ENCODE measurements at places on chromosomes 11 and 22. TPM values are rescaled to one million over a fixed set of nuclear protein-coding genes. Genes with fewer than 3 reads are reported as not detected.

DNA sequence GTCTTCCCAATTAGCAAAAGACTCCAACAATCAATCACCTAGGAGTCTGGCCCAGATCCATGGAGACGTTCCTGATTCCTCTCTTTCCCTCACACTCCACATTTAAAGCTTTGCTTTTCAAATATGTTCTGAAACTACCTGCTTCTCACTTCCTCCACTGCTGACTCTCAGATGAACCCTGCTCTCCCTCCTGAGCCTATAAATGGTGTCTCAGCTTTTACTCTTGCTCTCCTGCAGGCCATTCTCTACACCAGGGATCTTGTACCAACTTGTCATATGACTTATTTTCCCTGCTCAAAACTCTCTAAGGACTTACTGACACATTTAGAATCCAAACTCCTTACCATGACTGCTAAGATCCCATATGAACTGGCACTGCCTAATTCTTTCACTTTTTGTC is 138.4 kb upstream of the DDI1 start:
- DNase-seq = no peak

NECTIN1 gene
- total RNA-seq = 27.4 TPM

DNA sequence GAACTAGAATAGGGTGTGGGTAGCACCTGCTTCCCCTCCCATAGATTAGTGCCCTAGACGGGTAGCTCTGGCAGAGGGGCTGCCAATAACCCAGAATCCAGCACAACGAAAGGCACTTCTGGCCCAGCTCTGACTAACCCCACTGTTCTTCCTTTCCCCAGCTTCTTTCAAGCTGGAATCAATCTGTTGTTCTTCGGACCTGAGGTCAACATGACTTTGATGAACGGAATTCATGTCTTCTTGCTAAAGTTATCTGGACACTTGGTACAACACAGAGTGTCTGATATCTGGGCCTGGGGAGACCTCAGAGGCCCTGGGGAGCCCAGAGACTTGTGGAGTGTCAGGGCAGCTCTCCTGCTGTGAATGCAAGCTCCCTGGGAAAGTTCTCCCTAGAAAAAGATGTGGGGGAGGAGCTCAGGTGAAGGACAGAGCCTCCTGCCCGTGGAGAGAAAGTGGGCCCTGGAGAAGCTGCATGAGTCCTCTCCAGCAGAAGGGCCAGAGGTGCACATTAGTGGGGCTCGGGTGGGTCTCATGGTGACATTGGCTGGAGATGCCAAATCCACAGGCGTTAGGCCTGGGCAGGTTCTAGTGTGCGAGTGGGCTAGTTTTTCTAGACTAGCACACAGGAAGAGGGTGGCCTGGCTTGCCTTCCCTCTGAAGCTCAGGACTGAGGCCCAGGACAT is 6.3 kb downstream of the KCNJ11 start:
- no peak for DNase-seq

IRAG1 gene
- 5.9 TPM for total RNA-seq

DNA sequence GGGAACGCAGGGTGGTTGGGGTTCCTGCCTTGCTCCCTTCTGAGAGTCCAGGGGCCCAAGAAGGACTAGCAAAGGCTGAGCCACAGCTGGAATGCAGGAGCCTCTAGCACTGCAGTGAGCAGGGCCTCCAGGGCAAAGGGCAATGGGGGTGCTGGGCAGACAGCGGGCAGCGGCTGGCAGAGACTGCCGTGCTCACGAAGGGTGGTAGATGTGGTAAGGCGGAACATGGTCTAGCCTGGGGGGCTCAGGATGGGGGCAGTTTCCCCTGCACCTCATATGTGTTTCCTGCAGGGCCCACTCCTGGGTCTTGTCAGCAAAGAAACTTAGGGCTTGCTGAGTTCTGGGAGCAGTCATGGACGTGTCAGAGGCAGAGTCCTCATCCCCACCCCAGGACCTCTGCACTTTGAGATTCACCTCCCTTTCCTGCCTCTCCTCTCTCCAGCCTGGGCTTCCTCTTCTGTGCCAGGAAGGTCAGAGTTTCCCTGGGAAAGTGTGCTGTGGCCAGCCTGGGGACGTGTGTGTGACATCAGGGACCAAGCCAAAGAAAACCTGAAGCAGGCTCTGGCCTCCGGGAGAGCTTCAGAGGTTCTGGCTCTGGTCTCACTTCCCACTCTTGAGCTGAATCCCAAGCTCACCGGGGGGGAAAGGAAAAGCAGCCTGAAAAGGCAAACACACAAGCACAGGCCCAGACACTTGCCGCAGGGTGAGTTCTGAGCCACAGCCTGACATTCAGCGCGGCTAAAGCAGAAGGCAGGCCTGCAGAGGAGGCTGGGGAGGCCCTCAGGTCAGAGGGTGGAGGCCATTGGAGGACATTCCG is 4.4 kb downstream of the MOGAT2 start:
- no peak for DNase-seq

SPON1 gene
- total RNA-seq = 35.9 TPM

KCTD14 gene
- total RNA-seq = 5.3 TPM
